ENCODE measurements at places on chromosomes 3 and 15.

- DNase-seq, result no peak
Observed at GRCh38 chr3:98657457-98657856, 64.0 kb upstream of the CPOX start.

DNA sequence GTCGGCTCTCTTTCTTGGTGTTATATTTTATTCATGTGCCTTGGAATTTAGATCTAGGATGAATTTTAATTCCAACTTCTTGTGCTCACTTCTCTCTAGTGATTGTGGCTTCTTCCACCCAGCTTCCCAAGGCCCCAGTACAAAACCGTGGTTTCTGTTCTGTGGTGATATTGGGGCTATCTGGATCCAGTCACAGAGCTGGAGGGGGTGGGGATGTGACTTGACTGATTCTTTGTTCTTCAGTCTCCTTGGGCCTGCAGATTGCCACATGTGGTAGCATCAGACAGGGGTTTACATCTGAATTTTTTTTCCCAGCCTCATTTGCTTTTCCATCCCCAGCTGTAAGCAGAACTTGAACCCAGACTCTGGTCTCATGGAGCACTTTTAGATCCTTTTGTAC lies 98.5 kb upstream of the ADAMTSL3 start:
- DNase-seq, result no peak

DNA sequence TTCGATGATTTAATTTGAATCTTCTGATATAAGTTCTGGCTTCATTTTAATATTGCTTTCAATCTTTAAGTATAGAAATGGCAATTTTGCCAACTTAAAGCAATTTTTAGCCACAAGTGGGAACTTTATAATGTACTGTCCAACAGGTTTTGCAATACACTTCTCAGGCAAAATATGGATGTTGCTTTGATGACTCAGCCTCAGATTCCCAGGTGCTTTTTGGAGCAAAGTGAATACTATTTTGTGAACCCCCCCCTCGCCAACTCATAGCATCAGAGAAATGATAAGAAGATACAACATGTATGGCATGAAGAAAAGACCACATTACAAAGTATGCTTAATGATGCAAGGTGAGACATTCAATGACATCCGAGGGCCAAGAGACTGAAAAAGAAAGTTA lies 158.1 kb downstream of the GABRB3 start:
- DNase-seq, result no peak

DNA sequence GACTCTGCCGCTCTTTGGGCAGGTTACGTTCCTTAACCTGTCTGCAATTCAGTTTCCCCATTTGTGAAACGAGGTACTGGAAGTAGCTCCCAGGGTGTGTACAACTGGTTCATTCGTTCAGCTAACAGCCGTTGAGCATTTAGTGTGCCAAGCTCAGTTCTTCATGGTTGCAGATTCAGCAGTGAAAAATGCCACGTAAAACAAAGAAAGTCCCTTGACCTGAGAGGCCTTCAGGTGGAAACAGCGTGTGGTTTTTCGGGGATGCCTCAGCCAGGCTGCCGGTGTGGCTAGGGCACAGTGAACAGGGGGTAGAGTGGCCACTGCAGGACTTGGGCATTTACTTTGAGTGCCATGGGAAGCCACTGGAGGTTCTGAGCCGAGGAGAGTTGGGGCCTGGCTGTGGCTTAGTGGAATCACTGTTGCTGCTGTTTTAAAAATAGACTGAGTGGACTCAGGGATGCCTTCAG lies 4.7 kb downstream of the SYNM start:
- no peak for DNase-seq

GRCh38 chr3:48118928-48119327 lies 69.3 kb downstream of the CDC25A start:
- DNase-seq, result no peak

- no peak for DNase-seq
Observed at GRCh38 chr3:58621086-58621830, 44.1 kb upstream of the FAM107A start.

DNA sequence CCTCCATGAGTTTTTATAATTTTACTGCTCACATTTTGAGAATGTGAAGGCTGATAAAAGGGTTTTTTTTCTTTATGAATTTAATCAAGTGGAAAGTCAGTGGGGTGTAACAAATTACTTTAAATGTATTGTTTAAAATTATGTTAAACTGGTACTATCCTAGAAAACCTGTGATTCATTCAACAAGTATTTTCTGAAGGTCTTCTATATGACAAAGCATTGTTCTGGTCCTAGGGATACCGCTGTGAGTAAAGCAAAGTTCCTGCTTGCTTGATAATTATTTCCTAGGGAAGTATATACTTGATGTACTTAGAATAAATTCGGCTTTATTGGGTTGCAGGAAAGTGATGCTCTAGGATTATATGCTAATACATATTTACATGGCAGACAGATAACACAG lies 152.8 kb upstream of the GOLGA6L4 start:
- DNase-seq, result no peak

DNA sequence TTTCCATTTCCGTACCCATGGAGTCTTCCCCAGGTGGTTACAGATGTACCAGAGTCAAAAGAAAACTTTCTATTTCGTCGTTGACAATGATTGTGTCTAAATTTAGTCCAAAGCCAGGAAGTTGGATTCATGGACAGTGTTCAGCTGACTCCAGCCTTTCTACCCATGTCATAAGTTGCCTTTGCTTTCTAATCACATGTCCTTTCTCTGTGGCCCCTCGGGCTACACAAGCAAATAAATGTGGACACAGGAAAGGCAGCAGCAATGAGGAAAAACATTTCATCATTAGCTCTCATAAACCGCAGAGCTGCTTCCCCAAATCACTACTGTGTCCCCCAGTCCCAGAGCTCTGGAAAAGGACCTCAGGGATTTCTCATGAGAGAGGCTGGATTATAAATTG lies 82.0 kb downstream of the USF3 start:
- no peak for DNase-seq

GRCh38 chr3:23533996-23534395 lies 271.8 kb upstream of the UBE2E1 start:
- no peak for DNase-seq

GRCh38 chr3:55807210-55807609 lies 320.1 kb upstream of the WNT5A start:
- DNase-seq, result no peak
